ENCODE measurements at places on chromosomes 1 and 21.

DNA sequence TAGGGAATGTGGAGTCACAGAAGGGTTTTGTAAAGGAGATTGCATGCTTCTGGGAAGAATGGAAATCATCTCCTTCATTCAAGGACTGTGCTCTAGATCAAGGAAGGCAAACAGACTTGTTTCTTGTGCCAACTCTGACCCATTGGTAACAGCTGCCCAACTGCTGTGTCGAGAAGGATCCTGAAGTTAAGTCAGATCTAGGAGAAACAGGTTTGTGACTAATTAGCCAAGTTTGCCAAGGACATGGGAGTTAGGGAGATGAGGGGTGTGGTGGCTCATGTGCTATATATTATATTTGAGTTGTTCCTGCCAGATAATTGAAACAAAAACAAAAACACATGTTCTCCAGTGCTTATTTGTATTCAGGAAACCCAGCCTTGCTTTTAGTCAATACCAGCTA, 251.2 kb upstream of the USP24 start:
- H3K36me3 ChIP-seq = no peaks in the 10 kb centered on the region
- no peaks in the 10 kb centered on the region for H3K4me1 ChIP-seq
- H3K4me3 ChIP-seq = no peak overlapping the region
- no peak for DNase-seq

DNA sequence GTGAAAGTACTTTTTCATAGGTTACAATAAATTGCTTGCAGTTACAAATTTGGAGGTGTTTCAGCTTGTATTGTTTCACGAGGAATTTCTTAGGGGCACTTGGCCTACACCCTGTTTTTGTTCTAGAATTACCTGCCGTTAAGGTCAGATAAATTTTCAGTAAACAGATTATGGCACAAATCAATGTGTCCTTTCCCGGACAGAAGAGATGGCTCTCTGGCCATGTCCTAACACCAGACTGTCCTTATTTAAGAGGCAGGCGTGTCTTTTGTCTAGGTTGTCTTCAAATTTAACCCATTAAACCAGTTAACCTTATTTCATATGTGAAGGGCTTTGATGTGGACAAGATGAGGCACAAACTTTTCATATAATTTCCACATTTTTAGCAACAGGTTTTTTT, 243.4 kb downstream of the SDCCAG8 start:
- no peak overlapping the region for H3K27ac ChIP-seq
- H3K4me3 ChIP-seq = no peak overlapping the region
- no peaks in the 10 kb centered on the region for H3K27me3 ChIP-seq
- H3K36me3 ChIP-seq = peaks cover 1% of the 10 kb centered on the region

- no peak overlapping the region for H3K4me3 ChIP-seq
- no peak for DNase-seq
- no peak overlapping the region for H3K27ac ChIP-seq
Measured at GRCh38 chr1:221923929-221924598, 182.2 kb upstream of the DUSP10 start.

DNA sequence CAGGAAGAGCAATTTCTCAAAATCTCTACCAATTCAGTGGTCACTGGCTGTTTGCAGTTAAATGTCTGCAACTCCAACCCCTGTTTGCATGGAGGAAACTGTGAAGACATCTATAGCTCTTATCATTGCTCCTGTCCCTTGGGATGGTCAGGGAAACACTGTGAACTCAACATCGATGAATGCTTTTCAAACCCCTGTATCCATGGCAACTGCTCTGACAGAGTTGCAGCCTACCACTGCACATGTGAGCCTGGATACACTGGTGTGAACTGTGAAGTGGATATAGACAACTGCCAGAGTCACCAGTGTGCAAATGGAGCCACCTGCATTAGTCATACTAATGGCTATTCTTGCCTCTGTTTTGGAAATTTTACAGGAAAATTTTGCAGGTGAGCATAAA, 167.2 kb downstream of the CRB1 start:
- no peaks in the 10 kb centered on the region for H3K4me1 ChIP-seq
- no peaks in the 10 kb centered on the region for H3K36me3 ChIP-seq
- no peak overlapping the region for H3K4me3 ChIP-seq
- H3K27ac ChIP-seq = no peak overlapping the region
- DNase-seq = no peak

DNA sequence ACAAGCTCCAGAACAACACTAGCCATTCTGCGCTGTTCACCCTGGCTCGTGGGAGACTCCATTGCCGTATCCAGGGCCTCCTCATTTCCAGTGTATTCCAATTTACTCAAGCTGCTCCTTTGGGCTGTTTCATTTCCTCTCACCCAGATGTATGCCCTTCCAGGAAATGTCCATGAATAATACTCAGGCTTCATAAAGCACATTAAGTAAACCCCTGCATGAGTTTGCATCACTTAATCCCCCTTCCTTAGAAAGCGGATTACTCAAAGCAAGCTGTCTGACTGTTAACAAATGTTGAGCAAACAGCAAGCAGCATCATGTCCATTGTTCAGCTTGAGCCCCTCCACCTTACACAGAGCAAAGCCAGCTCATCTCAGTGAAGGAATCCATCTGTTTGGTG, 403.6 kb upstream of the PBX1 start:
- no peak for DNase-seq
- H3K4me3 ChIP-seq = no peak overlapping the region
- H3K27ac ChIP-seq = no peak overlapping the region
- H3K27me3 ChIP-seq = no peaks in the 10 kb centered on the region
- H3K36me3 ChIP-seq = no peaks in the 10 kb centered on the region

DNA sequence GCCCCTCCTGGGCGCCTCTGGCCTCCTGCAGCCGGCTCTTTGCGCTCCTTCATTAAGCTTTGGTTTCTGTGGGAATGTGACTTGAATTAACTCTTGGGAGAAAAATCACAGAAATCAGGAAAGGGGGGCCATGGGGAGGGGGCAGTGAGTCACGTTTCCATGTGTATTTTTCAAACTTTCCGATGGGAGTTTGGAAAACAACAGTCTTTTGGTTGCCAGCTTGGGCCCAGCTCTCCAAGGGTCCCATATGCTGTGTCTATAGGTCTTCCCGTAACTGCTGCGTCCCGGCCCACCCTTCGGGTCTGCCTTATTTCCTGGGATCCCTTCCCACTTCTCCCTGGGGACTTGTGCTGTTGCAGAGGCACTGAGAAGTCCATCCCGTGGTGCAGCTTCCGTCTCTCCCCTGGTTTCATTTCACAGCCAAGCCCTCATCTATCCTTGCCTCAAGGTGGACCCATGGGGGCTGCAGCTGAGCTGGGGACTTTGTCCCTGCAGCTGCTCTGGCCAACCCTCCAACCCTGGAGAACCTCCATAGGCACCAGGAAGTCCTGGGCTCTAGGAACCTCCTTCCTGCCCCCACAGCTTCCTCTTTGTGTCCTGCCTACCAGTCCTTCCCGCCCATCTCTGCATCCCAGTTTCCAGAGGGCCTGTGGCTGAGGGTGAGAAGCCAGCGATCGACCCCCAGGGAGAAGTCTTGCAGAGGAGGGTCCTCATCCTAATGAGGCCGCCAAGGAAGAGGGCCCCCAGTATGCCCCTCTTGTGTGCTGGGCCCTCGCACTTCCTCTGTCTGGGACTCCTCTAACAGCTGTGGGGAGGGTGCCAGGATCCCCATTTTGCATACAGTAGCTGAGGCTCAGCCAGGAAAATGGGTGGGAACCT, 11.6 kb upstream of the LMNA start:
- H3K4me1 ChIP-seq = peaks cover 60% of the 10 kb centered on the region
- no peak overlapping the region for H3K27ac ChIP-seq
- no peak for DNase-seq
- H3K4me3 ChIP-seq = no peak overlapping the region
- no peaks in the 10 kb centered on the region for H3K27me3 ChIP-seq

DNA sequence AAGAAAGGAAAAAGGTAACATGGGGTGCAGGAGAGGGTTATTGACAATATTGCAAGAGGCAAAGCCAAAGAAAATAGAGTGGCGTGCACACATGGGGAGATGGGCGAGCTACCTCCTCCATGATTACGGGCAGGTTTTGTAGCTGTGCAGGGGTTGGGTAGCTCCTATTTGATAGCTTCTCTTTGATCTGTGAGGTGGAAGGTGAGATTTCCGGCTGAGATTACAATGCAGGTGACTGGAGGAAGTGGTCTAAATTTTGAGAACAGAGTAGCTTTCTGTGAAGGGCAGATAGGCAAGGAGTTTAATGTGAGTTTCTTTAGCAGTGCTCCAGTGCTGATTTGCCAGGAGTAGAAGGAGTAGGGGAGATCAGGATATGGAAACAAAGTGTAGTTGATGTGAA, 263.4 kb downstream of the PLA2G4A start:
- H3K4me1 ChIP-seq = peaks cover 7% of the 10 kb centered on the region
- H3K4me3 ChIP-seq = no peak overlapping the region
- DNase-seq = no peak
- H3K27ac ChIP-seq = no peak overlapping the region
- no peaks in the 10 kb centered on the region for H3K27me3 ChIP-seq

DNA sequence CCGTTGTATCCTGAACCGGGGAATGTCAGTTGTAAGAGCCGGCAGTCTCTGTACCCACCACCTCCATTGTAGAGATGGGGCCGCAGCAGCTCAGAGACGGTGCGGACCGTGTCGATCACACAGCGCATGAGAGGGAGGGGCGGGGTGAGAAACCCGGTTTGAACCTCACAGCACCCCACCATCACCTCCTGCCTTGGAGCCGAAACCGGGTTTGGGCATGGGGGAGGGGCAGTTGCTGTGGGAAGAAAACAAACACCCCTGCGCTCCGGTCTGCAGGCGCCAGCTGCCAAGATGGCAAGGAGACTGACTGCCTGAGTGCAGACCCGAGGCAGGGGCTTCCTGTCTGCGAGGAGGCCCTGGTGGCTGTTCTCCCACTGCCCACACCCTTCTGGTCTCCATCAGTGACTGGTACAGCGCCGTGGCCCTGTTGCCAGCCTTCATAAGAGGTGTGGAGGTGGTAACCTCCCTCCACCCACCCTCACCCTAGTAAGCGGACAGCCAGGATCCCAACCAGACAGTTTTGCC, 69.2 kb upstream of the SSBP3 start:
- H3K4me1 ChIP-seq = peaks cover 55% of the 10 kb centered on the region
- H3K4me3 ChIP-seq = peak overlapping the region; percentile 56
- no peaks in the 10 kb centered on the region for H3K27me3 ChIP-seq
- H3K36me3 ChIP-seq = no peaks in the 10 kb centered on the region
- peak; percentile 76 for DNase-seq

DNA sequence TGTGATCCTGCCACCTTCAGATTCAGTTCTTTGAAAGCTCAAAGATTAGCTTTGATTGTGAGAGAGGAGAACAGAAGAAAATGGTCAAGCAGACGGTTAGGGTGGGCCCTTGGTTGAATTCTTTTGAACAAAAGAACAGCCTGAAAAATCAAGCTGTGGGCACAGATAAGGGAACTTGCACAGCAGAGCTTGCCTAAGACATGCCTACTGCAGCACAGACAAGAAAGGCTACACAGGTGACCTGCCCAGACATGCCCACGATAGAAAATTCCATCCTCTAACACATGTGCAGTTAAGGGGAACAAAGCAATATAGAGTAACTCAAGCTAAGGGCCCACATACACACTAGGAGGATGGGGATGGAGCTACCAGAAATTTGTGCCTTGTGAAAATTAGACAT, 512.5 kb upstream of the LRRC7 start:
- H3K4me3 ChIP-seq = no peak overlapping the region
- no peaks in the 10 kb centered on the region for H3K27me3 ChIP-seq
- no peaks in the 10 kb centered on the region for H3K36me3 ChIP-seq
- no peaks in the 10 kb centered on the region for H3K4me1 ChIP-seq

DNA sequence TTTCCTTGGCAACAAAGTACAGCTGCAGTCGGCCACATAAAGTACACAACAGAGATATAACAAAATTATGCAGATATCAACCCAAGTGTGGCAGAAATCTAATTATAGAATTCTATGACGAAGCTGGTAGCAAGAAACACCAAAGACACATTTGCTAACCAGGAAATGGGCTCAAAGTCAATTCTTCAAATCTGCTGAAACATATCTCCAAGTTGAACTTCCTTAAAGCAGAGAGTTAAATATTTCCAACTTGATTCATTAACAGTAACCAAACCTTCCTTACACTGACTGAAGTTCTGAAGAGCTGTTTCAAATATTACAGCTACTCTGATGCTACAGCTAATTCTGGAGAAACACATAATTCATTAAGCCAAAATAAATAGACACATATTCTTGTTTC, 67.6 kb upstream of the SDC3 start:
- DNase-seq = no peak
- no peak overlapping the region for H3K27ac ChIP-seq
- H3K36me3 ChIP-seq = peaks cover 70% of the 10 kb centered on the region

- no peak overlapping the region for H3K27ac ChIP-seq
- H3K4me1 ChIP-seq = peaks cover 6% of the 10 kb centered on the region
- peak; percentile 57 for DNase-seq
- no peak overlapping the region for H3K4me3 ChIP-seq
- no peaks in the 10 kb centered on the region for H3K36me3 ChIP-seq
Measured at GRCh38 chr1:228471762-228472398, 15.3 kb upstream of the RNF187 start.

DNA sequence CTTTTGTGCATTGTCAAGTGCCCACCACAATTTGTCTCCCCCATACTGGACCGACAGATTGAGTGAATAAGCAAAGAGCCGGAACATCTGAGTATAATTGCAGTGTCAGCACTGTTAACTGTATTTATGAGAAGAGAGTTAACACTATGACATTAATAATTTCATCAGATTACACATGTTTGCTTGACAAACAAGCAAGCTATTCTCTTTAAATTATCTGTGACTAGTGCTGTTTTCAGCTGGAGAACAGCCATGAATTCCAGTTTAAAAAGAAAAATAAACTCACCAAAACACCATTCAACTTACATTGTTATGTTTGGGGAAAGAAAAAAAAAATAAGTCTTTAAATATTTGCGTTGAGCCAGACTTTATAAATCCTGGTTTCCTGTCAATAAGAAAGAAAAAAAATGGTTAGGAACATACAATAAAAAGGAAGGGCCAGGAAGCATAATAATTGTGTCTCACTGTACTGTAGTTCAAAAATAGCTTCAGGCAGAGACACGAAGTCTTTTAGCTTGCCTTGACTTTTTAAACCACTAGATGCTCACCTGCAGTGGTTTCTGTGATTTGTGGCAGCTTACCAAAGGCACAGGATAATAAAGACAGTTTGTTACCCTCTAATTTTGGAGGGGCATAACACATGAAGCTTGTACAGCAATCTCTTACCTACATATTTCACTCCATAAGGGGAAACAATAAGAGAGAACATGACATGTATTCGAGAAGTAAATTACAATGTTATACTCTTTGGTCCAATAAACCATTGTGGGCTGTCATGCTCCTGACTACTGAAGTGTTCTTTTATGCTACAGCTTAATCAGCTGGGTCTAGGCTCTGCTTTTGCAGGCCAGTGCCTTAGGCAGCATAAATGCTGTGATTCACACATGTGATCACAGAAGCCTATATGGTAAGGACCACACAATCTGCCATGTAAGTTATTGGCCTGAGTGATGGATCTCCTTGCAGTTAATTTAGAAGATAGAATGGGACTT, 302.0 kb upstream of the ADGRL2 start:
- H3K4me1 ChIP-seq = no peaks in the 10 kb centered on the region
- no peak overlapping the region for H3K27ac ChIP-seq
- no peak overlapping the region for H3K4me3 ChIP-seq
- no peak for DNase-seq
- H3K36me3 ChIP-seq = no peaks in the 10 kb centered on the region
- H3K27me3 ChIP-seq = no peaks in the 10 kb centered on the region
